ENCODE measurements at places on chromosomes 11 and 22. TPM values are rescaled to one million over a fixed set of nuclear protein-coding genes. Genes with fewer than 3 reads are reported as not detected.
A peak's percentile ranks its signal among the peaks of the same experiment; 100 is the strongest.

DNA sequence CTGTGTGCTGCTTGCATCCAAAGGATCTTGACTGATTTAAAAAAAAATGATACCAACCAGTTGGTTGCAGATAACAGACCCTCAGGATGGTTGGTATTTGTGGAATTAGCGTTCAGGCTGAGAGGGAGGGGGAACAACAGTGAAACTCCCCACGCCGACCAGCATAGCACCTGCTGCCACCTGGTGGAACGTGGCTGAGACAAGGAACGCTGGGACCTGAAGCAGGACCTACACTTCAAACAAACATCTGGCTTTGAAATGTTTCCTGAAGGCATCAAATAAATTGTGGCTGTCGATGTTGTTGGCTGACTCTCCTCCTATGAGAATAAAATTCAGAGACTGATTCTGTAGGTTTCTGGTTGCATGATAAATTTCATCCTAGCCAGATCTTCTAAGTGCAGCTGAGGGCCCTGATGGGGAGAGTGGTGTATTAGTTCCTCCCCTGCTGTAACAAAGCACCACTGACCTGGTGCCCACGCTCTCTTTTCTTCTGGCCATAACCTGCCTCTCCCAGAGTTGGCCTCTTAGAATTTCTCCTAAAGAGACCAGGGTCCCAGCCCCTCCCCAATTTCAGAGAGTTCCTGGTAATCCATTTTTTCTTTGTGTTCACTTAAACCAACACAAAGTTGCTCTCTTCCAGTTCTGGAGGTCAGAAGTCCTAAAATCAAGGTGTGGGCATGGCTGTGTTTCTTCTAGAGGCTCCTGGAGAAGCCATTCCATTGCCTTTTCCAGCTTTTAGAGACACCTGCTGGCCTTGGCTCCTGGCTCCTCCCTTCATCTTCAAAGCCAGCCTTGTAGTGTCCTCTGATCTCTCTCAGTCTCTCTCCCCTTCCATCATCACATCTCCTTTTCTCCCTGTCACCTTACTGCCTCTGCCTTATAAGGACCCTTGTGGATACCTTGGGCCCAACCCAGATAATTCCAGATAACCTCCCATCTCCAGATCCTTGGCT is 17.3 kb downstream of the APOL2 start:
- DNase-seq: peak; percentile 70

GRCh38 chr22:17228725-17229126 is 9.5 kb upstream of the ADA2 start:
- no peak for DNase-seq

The TRMT112 gene
- total RNA-seq: 98.1 TPM

The INCENP gene
- 16.1 TPM for total RNA-seq

The PRR33 gene
- total RNA-seq: not detected

All from CD8-positive, alpha-beta T cell (primary cell).